Lung (tissue), 17 donors: ENCODE measurements at places on chromosomes 4 and X. TPM values are rescaled to one million over a fixed set of nuclear protein-coding genes. Genes with fewer than 3 reads are reported as not detected.

DNA sequence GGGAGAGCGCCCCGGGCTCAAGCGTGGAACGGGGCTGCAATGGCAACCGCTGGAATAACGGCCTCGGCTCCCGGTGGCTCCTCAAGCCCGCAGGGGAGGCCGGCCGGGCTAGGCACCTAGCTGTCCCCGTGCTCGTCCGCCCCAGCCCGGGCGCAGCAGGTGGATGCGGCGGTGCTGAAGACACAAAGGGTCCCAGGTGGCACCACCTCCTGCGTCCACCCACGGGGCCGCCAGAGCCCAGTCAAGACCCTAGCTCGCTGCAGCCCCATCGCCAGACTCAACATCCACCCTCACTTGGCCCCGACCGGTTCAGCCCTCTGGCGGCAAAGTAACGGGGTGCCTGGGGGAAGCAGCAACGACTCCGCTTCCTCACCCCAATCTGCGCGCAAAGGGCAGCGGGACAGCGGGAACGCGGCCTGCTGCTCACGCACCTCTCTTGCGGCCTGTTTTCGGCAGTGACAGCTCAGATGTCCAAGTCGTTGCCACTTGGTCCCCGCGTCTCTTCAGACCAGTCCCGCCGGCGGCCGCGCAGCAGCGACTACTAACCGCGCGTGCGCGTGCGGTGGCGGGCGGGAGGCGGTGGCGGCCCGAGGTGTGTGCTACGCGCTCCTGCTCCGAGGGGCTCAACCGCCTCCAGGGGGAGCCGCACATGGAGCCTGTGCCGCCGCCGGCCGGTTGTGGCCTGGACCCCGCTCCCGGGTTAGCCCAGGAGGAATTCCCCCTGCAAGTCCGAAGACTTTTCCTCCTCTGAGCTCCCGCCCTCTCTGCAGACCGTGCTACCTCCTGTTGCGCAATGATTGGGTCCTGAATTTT lies at the start of gene CLGN:
Gene CLGN, minus strand, starts transcription at position 543 of the 813 bp plus-strand sequence. CDS start 14,570 bp downstream, outside the sequence.
- H3K4me3 ChIP-seq = peak within 1 kb of the TSS; percentile 72
- peaks cover 9% of the 10 kb centered on the region for H3K4me1 ChIP-seq
- peak; percentile 85 for DNase-seq
- no peaks in the 10 kb centered on the region for H3K36me3 ChIP-seq
- peaks cover 5% of the 10 kb centered on the region for H3K27me3 ChIP-seq

The VCX3A gene
- not detected for total RNA-seq

DNA sequence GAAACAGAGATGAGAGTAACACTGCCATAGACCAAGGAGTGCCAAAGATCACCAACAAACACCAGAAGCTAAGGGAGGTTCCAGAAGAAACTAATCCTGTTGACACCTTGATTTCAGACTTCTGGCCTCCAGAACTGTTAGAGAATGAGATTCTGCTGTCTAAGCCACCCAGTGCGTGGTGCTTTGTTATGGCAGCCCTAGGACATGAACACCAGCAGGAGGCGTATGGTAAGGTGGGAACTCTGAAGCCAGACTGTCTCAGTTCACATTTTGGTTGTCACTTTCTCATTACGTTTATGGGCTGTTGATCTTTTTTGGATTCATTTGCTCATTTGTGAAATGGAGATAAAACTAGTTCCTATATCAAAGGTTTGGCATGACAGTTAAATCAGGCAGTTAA lies 142.9 kb downstream of the DCHS2 start:
- no peak overlapping the region for H3K27ac ChIP-seq
- no peak for DNase-seq
- H3K36me3 ChIP-seq = no peaks in the 10 kb centered on the region

- no peaks in the 10 kb centered on the region for H3K36me3 ChIP-seq
- no peaks in the 10 kb centered on the region for H3K4me1 ChIP-seq
- no peak for DNase-seq
- H3K27ac ChIP-seq = no peak overlapping the region
Observed at GRCh38 chr4:81621490-81621889, 149.8 kb upstream of the RASGEF1B start.

The NKX3-2 gene
- not detected for total RNA-seq

GRCh38 chr4:113998079-113998478 lies 18.6 kb upstream of the ARSJ start:
- no peak for DNase-seq
- no peaks in the 10 kb centered on the region for H3K4me1 ChIP-seq
- H3K27ac ChIP-seq = no peak overlapping the region
- no peak overlapping the region for H3K4me3 ChIP-seq

- no peak overlapping the region for H3K27ac ChIP-seq
- DNase-seq = peak; percentile 80
- H3K4me3 ChIP-seq = no peak overlapping the region
- H3K27me3 ChIP-seq = no peaks in the 10 kb centered on the region
Observed at GRCh38 chrX:49844611-49845010, 15.5 kb downstream of the PAGE4 start.

DNA sequence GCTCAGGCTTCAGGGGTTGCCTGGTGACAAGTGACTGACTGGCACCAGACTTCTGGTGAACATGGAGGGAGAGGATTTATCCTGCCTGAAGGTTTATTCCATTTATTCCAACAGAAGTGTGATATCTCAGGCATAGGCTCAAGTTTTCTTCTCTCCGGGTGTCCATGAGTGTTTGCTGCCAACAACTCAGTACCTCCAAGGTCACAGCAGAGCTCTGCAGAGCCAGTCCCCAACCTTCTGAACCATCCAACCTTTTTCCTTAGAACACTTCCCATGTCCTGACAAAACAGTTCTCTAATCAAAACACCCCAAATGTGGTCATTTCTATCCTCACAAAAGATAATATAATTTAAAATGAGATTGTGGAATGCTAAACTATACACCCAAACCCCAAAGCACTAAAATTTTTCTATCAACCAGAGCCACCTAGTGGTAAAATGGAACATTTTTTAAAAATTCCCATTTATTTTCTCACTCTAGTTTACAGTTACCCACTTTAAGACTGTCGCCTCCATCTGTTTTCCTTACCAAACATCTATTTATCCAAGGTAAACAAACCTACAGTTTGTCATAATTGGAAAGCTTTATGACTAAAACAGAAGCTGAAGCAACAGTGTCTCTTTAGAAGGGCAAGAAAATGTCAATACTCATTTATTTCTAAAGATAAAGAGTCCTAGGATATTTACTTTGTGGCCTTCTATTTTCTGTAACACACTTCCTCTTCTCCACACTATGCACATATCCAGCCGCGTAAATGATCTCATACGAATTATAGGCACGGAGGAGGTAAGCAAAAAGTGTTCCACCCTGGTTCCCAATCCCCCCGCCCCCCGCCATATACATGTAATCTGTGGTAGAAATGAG lies 39.5 kb downstream of the TMEM154 start:
- no peaks in the 10 kb centered on the region for H3K4me1 ChIP-seq
- no peak overlapping the region for H3K27ac ChIP-seq
- no peaks in the 10 kb centered on the region for H3K27me3 ChIP-seq
- H3K4me3 ChIP-seq = no peak overlapping the region

The BTC gene
- 9.2 TPM for total RNA-seq

DNA sequence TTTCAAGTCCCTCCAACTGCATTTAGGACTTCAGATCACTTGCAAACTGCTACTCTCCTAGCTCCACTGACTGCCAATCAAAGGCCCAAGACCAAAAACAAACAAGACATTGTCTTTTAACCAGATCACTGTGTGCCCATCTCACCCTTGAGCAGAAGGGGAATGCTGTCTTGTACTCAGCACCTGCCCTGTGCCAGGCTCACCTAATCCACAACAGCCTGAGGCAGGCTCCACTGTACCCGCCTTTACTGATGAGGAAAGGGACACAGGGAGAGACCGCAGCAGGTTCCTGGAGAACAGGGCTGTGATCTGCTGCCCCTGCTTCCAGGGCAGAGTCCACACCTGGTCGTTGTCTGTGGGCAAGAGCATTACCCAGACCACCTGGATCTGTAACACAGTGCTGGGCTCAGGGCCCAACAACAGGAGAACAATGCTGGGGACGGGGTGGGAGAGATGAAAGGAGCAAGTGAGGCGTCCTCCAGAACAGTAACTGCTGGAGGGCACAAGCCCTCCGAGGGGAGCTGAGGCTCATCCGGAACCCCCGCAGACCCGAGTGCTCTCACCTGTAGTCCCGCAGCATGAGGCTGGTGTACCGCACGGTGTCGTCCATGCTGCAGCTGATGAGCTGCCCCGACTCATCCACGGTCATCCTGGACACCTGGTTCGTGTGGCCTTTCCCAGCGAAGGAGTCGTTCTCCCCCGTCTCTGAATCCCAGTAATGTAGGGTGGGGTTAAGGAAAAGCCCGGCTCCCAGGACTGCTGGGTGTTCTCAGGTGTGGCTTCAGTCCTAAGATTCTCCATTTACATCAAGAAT lies 33.9 kb downstream of the WDR1 start:
- peaks cover 6% of the 10 kb centered on the region for H3K4me1 ChIP-seq
- H3K36me3 ChIP-seq = peaks cover 20% of the 10 kb centered on the region
- H3K27me3 ChIP-seq = no peaks in the 10 kb centered on the region
- DNase-seq = no peak

The MAGEA2B gene
- total RNA-seq = not detected

The TRIML2 gene
- total RNA-seq = not detected

The TMEM255A gene
- total RNA-seq = 0.80 TPM

The GABRQ gene
- total RNA-seq = not detected

DNA sequence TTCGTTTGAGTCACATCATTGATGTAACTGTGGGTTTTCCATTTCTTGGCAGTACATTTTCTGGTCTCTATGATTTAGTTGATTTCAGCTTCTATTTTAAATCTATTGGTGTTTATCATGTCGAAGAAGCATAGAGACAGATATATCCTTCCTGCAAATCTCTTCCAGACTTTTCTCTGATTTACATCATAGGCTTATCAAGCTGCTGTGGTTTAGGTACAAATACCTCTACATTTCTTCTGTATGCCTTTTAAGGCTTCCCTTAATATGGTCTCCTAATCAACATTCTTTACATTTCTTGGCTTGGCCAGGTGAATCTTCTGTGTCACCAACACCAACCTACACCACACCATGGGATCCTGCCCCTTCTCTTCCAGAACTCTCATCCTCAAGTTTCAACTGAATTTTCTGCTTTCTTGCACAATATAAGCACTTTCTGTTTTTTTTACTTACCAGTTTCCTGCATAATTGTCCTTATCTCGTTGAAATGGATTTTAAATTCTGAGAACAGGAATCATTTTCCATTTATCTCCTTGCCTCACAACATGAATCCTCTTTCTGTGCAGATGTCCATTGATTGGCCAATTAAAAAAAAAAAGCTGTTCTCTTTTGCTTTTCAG lies 626.9 kb downstream of the ANKRD50 start:
- peaks cover 3% of the 10 kb centered on the region for H3K4me1 ChIP-seq
- H3K27ac ChIP-seq = peak overlapping the region; percentile 9
- no peak overlapping the region for H3K4me3 ChIP-seq
- H3K36me3 ChIP-seq = no peaks in the 10 kb centered on the region
- no peaks in the 10 kb centered on the region for H3K27me3 ChIP-seq

DNA sequence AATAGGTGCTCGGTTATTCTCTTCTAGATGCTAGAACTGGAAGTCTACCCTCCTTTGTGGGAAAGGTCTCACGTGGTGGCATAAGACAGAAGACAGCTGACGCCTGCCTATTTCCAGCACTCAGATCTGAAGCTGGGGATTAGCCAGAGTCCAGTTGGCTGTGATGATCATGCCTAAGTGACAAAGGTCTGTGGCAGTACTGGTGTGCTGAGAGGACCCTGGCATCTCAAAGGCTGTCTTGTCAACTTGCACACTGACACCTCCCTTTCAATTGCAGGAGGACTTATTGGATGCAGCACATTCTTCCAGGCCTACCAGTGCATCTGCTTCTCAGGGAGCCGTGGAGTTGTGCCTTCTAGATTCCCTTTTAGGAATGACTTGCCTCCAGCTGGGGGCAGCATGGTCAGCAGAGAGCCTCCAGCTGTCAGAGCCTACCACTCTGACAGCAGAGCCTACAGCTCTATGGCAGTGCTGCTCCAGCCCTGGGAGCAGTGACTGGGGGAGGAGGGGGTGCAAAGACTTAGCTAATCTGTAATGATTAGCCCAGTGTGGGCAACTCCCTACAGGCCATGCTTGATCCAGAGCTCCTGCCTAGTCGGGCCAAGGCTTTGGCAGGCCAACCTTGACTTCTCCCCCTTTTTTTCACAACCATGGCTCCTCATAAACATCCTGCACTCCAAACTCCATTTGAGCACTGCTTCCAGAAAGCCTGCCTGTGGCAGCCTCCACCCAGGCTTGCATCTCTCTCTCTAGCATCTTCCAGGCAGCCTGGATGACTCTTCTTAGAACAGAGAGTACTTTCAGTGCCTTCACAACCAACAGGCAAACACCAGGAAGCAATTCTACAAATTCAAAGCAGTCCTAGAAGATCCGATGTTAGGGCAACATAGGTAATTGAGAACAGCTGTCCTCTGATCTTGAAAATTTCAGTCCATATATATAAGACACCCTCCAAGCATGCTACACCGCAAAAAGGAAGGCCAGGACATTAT lies 13.8 kb upstream of the FGFBP2 start:
- no peaks in the 10 kb centered on the region for H3K4me1 ChIP-seq
- no peak overlapping the region for H3K4me3 ChIP-seq
- no peaks in the 10 kb centered on the region for H3K27me3 ChIP-seq
- H3K27ac ChIP-seq = no peak overlapping the region
- no peaks in the 10 kb centered on the region for H3K36me3 ChIP-seq
- no peak for DNase-seq

The MMRN1 gene
- total RNA-seq = 37.4 TPM

The TTC29 gene
- total RNA-seq = 10.2 TPM

The MAGED2 gene
- 114 TPM for total RNA-seq

DNA sequence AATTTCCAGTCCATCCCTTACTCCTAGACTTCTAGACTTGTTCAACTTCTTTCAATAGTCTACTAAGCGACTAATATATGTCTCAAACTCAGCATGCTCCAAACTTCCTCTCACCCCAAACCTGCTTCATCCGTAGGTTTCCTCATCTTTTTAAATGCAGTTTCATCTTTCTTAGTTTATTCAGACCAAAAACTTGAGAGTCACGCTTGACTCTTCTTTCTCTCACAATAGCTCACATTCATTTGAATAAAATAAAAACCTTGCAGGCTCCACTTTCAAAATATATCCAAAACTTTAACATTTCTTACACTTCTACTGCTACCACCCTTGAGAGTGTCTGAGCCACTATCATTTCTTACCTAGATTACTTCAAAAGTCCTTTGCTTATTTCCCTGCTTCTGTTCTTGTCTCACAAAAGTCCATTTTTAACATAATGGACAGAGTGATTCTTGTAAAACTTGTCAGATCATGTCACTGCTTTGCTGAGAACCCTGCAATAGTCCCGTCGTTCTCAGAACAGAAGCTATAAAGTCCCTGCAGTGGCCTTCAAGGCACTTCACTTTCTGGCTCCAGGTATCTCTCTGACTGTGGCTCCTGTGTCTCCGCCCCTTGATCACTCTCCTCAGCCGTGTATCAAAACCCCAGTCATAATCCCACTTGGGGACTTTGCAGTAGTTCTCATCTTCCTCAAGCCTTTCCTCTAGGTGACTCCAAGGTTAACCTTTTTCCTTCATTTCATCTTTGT lies 167.6 kb downstream of the ARHGAP24 start:
- H3K27me3 ChIP-seq = no peaks in the 10 kb centered on the region
- no peak overlapping the region for H3K4me3 ChIP-seq
- H3K36me3 ChIP-seq = no peaks in the 10 kb centered on the region
- no peak overlapping the region for H3K27ac ChIP-seq
- no peak for DNase-seq
- no peaks in the 10 kb centered on the region for H3K4me1 ChIP-seq
